ENCODE measurements at places on chromosomes 11 and 22.

GRCh38 chr22:23156286-23156685 is 11.0 kb downstream of the RAB36 start:
- DNase-seq = no peak

DNA sequence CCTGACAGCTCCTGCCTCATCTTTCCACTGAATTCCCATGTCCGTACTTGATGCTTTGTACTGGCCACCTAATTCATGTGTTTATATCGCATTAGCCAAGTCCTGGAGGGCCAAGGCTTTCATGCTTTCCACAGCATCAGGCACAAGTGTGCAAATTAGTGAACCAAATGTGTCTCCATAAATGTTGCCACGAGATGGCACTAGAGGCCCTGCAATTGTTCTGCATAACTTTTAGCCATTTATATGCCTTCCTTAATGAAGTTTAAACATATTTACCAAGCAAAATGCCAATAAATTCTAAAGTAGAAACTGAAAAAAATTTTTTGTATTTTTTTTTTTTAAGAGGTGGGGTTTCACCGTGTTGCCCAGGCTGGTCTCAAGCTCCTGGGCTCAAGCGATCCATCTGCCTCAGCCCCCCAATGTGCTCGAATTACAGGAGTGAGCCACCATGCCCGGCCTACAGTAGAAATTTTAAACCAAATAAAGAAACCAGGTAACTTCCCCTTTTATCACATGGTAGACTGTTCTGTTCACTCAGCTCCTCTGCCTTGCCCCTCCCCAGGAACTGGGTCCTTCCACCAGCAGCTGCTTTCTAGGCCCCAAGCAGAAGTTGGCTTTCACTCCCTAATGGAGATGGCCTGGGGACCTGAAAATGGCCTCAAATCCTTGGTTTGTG is 20.8 kb upstream of the IL18BP start:
- DNase-seq = no peak

DNA sequence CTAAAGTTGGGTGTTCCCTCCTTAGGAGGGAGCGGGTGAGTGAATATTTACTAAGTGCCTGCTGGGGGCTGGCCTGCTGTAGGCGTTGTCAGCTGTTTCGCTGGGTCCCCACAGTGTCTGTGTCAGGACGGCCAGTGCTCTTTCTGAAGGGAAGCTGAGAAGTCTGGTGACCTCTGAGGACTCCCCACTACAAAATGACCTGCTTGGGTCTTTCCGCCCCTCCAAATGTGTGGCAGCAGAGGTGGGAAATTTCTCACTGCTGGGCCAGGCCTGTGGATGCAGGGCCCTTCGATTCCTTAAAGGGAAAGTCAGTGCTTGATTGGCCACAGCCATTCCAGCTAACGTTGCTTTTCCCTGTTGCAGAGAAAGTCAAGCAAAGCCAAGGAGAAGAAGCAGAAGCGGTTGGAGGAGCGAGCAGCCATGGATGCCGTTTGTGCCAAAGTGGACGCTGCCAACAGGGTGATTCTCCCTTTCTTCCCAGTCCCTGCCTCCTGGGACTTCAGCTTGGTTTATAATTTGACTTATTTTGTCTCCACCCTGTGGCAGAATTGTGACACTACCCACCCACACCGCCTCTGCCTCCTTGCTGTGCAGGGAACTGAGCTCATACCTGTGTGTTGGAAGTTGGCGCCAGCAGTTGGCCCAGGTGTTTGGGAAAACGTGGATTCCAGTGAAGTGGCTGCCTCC is 6.8 kb downstream of the NAA40 start:
- DNase-seq = no peak

GRCh38 chr11:45848654-45849081 is 1.4 kb downstream of the CRY2 start:
- no peak for DNase-seq

DNA sequence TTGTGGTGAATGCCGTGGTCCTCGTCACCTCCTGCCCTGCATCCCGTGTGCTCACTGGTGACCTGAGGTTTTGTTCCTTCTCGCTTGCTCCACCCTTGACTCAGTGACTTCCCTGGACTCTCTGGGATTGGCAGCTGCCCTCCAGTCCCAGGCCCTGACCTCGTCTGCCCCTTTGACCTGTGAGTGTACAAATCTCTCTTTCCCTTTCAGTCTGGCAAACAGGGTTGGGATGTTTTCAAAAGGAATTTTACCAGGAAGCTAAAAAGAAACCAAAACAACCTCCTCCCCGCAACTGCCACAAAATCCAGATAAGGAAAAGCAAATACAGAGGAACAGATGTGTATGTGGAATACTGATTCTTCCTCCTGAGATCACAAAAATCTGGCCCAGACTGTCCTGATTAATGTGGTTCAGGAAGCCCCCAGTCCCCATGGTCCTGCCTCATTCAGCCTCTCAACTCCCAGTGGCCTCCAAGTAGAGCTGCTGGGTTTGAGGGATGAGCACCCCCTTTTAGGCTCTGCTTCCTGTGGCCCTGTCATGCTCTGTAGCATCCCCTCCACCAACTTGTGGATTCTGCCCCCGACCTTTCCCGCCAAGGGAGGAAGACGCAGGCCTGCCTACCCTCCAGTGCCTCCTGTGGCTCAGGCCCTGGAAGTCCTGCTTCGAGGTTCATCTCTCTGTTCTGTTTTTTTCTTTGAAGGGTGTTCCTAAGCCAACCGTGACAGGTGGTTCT is 15.2 kb downstream of the ROBO4 start:
- peak; percentile 30 for DNase-seq

- no peak for DNase-seq
These were observed 6.4 kb upstream of the CDPF1 start for GRCh38 chr22:46256358-46256958.

GRCh38 chr11:31493235-31493634 is 16.2 kb downstream of the IMMP1L start:
- no peak for DNase-seq

DNA sequence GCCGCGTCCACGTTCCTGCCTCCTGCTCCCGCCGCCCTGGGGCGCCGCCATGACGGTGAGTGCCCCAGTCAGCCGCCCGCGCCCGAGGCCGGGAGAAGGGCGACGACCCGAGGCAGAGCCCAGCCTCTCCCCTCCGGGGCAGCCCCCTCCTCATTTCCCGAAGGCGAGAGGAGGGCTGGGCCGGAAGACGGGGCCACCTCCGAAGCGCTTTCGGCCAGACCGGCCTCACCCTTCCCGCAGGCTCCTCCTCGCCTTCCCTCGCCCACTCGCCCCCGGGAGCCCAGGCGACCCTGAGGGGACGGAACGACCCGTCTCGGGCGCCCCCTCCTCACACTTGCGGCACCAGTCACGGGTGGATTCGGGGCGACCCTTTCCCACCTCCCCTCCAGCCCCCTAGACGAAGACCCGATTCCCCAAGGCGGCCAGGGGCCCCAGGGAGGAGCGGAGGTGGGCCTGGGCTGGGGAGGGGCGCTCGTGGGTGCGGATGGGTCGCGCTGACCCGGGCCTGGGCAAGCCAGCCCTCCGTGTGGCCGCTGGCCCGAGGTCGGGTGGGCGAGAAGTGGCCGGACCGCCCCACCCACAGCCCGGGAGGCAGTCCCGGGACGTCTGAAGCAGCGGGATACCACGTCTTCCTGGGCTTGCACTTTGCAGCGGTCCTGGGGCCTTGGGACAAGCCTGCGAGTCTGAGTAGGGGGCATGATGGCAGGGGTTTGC is 49.7 kb downstream of the TRIOBP start:
- peak; percentile 76 for DNase-seq

- peak; percentile 81 for DNase-seq
These were observed 19.0 kb upstream of the E2F8 start for GRCh38 chr11:19259487-19260345.

GRCh38 chr22:46293577-46294260 is 3.0 kb upstream of the GTSE1 start:
- no peak for DNase-seq

GRCh38 chr22:21952586-21953571 is at the start of gene PPM1F:
Gene PPM1F (minus strand): TSS chr22:21952848. CDS start chr22:21946048, 6,800 bp downstream.
- DNase-seq = peak; percentile 99

DNA sequence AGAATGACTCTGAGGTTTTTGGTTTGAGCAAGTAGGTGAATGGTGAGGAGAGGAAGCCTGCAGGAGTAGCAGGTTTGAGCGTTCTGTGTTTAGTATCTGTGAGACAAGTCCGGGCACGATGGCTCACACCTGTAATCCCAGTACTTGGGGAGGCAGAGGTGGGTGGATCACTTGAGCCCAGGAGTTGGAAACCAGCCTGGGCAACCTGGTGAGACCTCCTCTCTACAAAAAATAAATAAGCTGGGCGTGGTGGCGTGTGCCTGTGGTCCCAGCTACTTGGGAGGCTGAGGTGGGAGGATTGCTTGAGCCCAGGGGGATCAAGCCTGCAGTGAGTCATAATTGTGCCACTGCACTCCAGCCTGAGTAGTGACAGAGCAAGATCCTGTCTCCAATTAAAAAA is 9.7 kb upstream of the CENATAC start:
- DNase-seq = no peak

DNA sequence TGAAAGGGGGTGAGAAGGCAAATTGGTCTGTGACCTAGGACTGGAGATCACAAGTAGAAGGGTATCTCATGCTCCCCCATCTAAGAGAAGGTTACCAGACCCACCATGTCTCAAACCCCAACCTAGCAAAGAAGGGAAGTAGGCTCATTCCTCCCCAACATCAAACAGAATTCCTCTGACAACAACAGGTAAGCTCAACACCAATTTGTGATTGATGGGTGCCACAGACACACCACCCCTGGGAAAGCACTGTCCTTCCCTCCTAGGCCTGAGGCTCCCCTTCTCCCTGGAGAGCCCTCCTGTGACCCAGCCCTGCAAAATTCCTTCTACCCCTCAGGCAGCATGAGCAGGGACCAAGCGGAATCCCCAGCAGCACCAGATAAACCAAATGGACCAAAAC is 154.3 kb downstream of the BUD13 start:
- peak; percentile 10 for DNase-seq

DNA sequence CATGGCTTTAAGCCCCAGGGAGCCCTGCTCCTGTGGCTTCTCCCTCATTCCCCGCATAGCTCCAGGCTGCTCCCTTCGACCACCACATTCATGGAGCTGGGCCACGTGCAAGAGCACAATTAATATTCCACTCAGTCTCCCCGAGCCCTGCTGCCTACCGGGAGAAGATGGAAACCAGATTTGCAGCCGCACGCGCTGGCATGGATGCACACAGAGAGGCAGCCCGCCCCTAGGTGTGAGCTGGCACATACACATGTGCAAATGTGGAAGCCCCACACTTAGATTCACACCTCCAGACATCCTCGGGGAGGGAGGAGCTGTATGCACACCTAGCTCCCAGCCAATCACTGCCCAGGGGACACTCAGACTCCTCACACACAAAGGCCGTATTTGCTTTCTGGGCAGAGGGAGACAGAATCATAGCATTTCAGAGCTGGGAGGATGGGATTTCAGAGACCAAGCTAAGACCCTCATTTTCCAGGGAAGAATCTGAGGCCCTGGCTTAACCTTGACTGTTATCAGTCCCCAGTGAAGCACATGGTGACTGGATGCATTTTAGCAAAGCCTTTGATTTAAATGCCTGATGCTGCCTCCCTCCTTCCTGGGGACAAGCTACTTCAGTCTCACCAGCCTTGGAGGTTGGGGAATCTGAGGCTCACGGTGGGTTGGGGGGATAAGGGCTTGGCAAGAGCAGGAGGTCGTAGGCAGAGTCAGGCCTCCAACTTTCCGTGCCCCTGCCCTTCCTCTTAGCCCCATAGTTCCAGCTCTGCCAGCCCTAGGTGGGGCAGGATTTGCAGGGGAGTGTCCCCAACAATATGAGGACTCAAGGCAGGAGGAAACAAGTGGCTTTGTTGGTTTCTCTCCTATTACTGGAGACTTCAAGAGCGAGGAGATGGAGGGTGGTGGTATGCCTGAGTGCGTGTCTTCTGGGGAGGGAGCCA is 5.3 kb upstream of the CREB3L1 start:
- no peak for DNase-seq

GRCh38 chr11:69662021-69662698 is 13.0 kb downstream of the LTO1 start:
- no peak for DNase-seq

- peak; percentile 45 for DNase-seq
These were observed 27.8 kb downstream of the KCNQ1 start for GRCh38 chr11:2472428-2473186.

- no peak for DNase-seq
These were observed 32.2 kb upstream of the AQP11 start for GRCh38 chr11:77557553-77557952.
